Retinal pigment epithelial cell (primary cell): ENCODE measurements at places on chromosomes 1 and 21.

GRCh38 chr1:229557913-229558414 lies 543 bp downstream of the ABCB10 start:
- DNase-seq = no peak

DNA sequence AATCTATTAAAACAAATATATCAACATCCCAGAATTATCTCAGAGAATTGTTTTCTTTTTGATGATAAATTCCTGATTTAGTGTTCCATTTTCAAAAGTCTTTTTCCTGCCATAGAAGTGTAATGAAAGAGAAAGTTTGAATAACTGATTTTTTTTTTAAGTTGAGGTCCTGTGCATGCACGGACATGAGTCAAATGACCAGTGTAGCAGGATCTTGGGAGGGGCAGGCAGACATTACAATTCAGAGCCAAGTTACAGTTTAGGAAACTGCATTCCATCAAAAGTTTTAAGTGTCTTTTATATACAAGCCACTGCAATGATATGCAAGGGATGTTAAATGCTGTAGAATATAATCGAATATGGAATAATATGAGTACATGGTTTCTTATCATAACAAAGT lies 227.5 kb downstream of the HMCN1 start:
- no peak for DNase-seq

DNA sequence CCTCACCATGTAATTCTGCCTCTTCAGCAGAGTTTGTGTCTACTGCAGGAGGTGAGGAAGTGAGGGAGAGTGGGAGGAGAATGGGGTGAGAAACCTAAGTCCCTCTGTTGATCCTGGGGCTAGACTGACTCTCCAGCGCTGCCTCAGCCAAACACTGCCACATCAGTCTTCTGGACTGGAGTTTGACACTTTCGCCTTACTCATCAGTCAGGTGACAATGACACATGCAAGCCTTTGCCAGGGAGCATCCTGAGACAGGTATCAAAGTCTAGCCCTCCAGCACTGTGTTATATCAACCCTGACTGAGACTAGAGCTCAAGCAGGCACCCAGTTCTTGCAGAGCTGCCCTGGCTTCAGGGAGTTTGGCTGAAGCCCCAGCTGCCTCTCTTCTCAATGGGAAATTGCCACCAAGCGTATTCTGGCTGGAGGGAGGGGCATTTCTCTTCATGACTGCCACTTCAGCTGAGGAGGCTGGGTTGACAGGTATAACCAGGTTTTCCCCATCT lies 33.3 kb upstream of the SUCO start:
- DNase-seq = no peak

GRCh38 chr1:1433804-1434130 lies 1.7 kb upstream of the VWA1 start:
- no peak for DNase-seq

DNA sequence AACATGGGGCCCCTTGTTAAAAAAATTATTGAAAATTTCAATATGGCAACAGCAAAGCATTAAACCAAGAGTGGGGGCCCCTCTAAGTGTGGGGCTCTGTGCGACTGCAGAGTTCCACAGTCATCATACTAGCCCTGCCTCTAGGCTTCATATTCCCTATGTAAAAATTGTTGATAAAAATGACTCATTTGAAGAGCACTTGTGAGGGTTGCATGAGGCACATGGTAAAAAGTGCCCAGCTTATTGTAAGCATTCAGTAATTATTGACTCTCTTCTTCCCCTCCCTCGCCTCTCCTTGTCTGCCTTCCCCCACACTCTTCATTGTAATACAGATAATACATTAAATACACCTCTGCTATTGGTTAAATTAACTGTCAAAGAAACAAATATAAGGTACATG lies 86.7 kb upstream of the PTBP2 start:
- no peak for DNase-seq

GRCh38 chr1:240280560-240281322 lies 189.1 kb downstream of the FMN2 start:
- DNase-seq = no peak

DNA sequence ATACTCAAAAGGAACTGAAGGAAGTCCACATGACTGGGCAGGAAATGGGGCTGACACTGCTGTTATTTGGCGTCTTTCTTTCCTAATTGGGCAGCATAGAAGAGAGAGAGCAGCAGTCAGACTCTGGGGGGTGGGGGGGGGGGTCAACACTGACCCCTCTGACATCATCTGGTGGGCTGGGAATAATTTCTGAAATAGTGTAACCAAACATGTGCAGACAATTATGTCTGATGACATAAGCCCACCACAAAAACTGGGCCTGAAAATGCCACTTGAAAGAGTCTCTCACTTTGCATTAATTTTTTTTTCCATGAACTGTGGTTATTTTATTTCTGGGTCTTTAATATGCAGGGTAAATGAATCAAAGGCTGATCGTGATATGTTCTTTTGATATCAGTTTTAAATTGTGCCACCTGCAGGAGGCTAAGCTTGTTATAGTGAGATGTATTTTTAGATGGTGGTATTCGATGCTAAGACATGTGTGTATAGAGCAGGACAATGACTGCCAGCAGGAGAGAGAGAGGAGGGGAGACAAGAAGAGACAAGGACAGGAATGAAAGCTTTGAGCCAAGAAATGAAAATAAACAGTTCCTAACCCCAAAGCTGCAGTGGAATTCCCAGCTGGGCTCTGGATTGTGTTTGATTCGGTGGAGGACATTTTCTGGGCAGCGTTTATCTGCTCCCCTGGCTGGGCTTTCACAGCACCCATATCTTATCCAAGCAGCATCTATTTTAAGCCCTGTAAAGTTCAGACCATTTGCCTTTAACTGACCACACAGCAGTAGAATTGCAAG lies 264.7 kb downstream of the PBX1 start:
- no peak for DNase-seq

DNA sequence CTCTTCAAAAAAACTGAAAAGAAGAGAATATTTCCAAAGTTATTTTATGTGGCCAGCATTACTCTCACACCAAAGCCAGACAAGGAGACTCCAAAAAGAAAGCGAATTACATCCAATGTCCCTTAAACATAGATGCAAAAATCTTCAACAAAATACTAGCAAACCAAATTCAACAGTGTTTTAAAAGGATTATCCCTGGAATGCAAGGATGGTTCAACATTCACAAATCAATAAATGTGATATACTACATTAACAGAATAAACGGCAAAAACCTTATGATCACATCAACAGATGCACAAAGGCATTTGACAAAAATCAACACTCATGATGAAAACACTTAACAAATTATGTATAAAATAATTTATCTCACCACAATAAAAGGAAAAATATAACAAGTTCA lies 207.8 kb downstream of the DENND1B start:
- DNase-seq = no peak
